ENCODE measurements at places on chromosomes 3 and 15.
A peak's percentile ranks its signal among the peaks of the same experiment; 100 is the strongest.

- no peak for DNase-seq
These were observed 29.6 kb downstream of the PPP4R2 start for GRCh38 chr3:73026111-73026759.

DNA sequence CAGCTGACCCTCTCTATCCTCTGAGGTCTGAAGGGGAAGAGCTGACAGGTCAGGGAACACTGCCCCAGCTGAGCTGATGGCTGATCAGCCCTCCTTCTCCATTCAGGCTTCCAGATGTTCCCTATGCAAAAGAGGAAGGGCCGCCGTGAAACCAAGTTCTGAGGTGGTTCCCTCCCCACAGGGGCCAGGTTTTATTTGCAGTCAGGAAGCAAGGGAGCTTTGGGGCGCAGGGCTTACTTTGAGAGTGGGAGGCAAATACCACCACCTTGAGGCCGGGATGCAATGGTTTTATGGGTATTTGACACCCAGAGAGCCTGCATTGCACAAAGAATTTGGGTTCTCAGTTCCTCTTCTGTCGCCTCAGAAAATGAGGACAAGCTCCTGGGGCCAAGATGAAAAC is 186.9 kb downstream of the ARRDC4 start:
- no peak for DNase-seq

GRCh38 chr3:182305881-182306665 is 487.2 kb upstream of the ATP11B start:
- DNase-seq = no peak

- DNase-seq = no peak
These were observed 516.6 kb downstream of the CADM2 start for GRCh38 chr3:85475346-85475745.

DNA sequence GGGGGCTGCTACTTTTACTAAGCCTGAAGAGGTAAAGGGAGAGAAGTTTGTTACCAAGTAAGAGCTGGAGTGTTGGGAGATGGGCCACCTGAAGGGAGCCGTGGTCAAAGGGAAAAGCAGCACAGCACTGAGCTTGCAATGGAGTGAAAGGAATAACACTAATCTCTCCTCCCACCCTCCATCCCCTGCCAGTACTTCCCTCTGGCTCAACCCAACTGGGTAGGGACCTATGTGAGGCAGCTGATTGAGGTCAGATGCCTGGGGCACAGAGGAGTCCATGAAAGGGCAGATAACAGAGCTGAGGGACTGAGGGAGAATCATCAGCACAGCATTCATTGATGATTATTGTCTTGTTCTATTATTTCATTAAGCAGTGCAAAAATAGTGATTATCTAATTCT is 212.4 kb upstream of the TBC1D5 start:
- DNase-seq = no peak

DNA sequence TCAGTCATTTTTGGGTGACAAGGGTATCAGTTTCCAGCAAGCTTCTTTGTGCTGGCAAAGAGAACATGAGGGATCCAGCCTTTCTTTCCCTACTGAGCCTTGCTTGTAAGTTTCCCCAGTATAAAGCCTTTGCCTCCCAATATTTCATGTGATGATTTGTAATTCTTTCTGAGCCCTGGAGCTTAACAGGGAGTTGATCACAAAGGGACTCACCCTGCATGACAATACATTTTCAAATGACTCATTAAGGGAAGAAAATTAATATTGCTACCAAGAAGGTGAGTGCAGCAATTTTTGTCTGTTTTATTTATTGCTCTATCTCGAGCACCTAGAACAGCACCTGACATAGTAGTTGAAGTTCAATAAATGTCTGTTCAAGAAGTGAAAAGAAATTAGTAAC is 27.7 kb downstream of the OXSM start:
- DNase-seq = no peak

DNA sequence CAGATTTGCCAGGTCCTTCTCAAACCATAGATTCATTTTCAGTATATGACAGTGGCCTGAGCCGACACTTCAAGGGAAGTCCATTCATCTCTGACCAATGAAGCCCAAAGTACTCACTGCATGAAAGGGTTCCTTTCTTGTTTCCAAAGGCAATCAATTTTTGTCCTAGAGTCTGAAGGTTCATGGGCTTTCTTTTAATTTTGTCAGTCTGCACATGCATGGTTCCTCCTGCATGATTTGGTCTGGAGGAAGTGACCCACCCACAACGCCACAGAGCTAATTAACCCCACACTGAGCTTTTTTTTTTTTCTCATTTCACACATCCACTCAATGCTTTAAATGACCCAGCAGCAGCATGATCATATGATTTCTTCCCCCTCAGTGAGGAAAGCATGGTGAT is 216.4 kb downstream of the TIGIT start:
- DNase-seq = peak; percentile 61

GRCh38 chr3:24296441-24297205 is 198.0 kb downstream of the THRB start:
- DNase-seq = no peak

DNA sequence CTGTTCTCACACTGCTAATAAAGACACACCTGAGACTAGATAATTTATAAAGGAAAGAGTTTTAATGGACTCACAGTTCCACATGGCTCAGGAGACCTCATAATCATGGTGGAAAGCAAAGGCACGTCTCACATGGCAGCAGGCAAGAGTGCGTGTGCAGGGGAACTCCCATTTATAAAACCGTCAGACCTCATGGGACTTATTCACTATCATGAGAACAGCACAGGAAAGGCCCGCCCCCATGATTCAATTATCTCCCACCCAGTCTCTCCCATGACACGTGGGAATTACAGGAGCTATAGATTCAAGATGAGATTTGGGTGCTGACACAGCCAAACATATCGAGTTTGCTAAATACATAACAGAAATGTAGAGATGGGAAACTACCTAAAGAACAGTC is 39.5 kb upstream of the DGKG start:
- DNase-seq = no peak

GRCh38 chr3:134613006-134613520 is 37.8 kb downstream of the KY start:
- DNase-seq = no peak

DNA sequence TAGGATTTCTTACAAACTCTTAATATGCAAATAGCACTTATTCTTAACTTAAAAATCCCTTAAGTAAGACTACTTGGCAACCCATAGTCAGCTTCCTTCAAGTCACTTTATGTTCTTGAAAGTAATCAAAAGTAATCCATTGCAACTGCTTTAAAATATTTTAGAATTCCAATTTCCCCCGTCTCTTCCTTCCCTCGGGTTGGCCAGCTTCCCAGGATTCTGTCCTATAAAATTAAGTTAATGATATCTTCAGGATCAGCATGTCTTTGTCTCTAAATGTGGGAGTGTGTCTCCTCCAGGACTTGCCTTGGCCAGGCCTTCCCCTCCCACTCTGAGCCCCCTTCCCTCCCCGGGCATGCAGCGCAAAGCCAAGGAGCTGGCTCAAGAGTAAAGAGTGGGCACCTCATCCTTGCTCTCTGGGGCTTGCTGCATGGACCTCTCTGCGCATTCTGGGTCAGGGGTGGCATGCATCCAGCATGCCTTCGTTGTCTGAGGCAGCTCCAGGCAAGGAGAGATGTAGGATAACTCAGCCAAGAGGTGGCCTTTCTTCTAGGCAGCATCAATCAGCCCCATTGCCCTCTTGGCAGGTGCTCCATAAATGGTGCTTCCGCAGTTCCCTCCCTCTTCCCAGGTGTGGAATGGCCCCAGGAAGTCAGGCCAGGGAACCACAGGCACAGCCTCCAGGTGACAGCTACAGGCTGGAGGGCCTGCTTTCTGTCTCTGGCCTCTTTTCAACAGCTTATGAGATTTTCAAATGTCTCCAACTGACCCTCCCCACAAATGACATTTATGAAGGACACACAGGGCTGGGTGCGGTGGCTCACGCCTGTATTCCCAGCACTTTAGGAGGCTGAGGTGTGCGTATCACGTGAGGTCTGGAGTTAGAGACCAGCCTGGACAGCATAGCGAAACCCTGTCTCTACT is 108.7 kb upstream of the ALDH1A3 start:
- no peak for DNase-seq

- DNase-seq = no peak
These were observed 57.0 kb downstream of the SRGAP3 start for GRCh38 chr3:9192248-9193025.

DNA sequence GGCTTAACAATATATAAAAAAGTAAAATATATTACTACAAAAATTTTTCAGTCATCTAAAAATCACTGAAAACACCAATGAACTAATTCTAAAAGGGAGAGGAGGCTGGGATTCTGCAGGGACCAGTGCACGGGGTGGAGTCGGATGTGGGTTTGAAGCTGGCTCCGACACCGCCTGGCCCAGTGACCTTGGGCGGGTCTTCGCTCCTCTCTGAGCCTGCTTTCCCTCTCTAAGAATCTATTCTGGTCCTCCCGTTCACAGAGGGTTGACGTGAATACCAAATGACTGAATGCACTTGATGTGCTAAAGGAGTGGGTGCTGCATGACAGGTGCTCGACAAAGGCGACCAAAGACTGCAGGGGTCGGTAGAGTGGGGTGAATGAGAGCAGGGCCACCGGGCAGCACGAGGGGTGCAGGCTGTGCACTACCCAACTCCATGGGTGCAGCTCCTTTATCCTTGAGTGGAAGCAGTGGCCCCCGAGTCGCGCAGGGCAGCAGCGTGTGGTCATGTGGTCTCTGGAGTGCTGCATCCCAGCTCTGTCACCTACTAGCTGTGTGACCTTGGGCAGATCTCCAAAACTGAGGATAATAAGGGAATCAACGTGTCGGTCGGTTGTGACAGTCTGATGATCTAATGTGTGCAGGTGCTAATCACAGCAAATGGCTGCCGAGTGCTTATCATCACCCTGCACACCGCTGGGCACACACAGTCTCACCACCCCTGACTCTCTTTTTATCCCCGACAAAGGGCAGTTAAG is 8.6 kb upstream of the IQSEC1 start:
- DNase-seq = no peak

- no peak for DNase-seq
These were observed 410.6 kb upstream of the ADAMTS9 start for GRCh38 chr3:65098400-65098799.

DNA sequence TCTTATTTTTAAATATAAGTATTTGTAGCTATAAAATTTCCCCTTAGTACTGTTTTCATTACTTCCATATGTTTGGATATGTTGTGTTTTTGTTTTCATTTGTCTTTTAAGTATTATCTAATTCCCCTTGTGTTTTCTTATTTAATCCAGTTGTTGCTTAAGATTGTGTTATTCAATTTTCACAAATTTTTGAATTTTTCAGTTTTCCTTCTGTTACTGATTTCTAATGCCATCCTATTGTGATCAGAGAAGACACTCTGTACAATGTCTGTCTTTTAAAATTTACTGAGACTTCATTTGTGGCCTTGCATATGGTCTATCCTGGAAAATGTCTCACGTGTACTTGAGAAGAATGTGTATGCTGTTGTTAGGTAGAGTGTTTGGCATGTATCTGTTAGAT is 795.6 kb upstream of the CFAP20DC start:
- DNase-seq = no peak

- DNase-seq = no peak
These were observed 104.8 kb upstream of the PPP2R3A start for GRCh38 chr3:135860761-135861160.

DNA sequence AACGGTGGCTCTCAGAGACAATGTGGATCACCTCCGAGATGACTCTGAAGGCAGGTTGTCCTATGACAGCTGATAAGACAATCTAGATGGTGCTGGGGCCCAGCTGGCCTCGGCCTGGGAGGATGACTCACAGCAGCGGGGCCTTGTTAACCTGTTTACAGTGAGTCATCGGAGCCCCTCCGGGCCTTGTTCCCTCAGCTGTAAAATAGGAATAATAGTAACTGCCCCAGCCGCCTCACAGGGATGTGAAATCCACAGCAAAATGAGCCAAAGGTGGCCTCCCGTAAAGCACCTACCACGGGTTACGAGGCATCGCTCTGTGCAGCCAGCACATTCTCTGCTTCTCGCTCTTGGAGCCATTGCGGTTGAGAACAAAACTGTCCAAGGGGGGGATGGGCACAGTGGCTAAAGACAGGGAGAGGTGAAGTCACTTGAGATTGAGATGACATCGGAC is 88.6 kb upstream of the RASGRF1 start:
- DNase-seq = no peak

DNA sequence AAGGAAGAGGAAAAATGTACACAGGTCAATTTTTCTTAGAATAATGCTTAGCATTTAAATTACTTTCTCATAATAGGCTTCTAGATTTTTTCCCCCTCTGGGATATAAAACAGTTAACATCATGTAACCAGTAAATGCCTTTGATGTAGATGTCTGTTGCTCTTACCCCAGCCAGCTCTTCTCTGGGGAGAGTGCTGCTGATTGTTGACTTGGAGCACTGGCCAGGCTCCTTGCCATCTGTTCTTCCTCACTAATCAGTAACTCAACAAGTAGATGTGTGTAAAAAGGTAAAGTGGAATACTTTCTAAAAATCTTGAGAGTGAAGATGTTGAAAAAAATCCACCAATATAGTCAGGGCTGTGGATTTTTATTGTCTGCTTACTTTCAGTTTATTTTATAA is 42.2 kb downstream of the RIOX2 start:
- no peak for DNase-seq

DNA sequence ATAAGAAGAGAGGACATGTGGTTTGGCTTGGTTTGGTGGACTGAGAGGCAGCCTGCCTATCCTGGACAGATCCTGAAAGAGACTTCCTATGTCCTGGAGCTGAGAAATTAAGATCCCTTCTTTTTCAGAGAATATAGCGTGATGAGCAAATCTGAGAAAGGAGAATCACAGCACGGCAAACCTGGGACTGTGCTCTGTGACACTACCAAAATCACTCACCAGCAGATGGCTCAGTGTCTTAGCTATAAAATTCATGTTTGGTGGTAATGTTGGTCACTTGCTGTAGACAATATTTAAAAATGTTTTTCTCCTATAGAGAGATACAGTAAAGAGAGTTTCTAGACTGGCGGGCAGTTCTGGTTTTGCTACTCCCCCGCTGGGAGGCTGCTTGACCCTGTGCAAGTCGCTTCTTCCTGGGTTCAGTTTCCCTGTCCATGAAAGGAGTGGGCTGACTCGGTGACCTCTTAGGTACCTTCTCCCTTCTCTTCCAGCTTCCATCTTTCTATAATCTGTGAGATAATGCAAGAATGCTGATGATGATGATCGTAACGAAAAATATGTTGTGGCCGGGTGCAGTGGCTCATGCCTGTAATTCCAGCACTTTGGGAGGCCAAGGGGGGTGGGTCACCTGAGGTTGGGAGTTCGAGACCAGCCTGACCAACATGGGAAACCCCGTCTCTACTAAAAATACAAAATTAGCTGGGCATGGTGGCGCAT is 7.6 kb upstream of the HES1 start:
- DNase-seq = no peak

DNA sequence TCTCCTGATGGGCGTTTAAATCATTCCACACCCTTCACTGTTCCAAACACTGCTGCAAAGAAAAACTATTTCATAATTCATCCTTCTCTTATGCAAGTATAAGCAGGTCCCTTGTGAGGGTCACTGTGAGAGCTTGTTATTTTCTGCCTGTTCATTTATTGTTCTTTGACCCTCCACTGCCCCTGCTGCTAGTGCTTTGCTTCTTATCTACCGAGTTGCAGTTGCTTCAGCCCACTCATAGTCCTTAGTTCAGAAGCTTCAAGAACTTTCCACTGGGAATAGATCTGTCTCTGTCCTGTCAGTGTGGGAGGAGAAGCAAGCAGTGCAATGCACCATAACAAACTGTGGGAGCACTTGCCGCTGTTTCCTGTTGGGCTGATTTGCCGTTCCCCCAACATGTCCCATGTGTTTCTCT is 39.8 kb downstream of the RIOX2 start:
- DNase-seq = no peak

GRCh38 chr3:197485143-197485542 is 70.6 kb downstream of the BDH1 start:
- no peak for DNase-seq

Data from cerebellar cortex (tissue), 1 donor.